NAMALWA (cell line): ENCODE measurements at places on chromosomes 1 and 21.

- DNase-seq = no peak
Observed at GRCh38 chr1:71028981-71029380, 18.6 kb downstream of the PTGER3 start.

GRCh38 chr1:166819974-166820373 lies 19.3 kb upstream of the POGK start:
- no peak for DNase-seq

GRCh38 chr1:214439352-214440119 lies 111.9 kb downstream of the PTPN14 start:
- peak; percentile 71 for DNase-seq

GRCh38 chr1:156667610-156667967 lies 9.6 kb downstream of the NES start:
- DNase-seq = no peak

GRCh38 chr1:11877074-11877473 lies 18.3 kb upstream of the NPPB start:
- no peak for DNase-seq

DNA sequence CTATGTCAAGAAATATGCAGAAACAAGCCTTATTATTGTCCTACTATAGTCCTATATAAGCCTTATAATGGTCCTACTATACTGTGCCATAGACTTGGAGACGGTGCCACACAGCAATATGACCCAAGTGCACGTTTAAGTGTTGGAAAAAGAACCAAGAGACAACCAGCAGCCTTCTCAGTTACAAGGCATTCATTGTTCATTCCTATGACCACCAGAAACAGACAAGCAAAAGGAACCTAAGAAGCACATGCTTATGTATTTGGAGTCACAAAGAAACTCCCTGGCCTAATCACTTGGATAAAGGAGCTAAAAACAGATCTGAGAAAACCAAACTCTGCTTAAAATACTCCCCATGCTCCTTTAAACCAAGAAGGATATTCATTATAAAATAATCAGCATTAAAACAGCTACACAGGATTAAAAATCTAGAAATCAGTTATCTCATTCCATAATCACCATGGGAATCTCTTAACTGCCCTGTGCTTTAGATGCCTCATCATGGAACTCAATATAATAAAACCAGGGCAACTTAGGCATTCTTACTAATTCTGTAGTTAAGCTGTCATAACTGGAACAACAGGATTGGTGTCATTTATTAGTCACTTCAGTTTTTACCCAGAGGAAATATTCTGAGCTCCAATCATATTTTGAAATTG lies 7.0 kb downstream of the COLGALT2 start:
- no peak for DNase-seq

DNA sequence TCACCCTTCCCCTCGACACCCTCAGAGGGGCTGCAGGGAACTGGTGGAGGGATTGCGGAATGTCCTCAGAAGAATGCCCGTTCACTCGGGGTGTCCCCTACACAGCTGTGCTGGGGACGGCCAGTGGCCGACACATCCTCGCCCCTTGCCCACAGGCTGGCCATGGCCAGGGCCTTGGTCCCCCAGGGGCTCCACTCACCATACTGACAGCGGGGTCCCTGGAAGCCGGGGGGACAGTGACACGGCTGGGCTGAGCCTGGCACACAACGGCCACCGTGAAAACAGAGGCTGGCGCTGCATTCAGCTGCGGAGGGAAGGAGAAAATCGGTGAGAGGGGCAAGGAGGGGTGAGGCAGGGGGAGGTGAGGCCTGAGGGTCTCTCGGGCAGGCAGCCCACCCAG lies 31.7 kb downstream of the MEGF6 start:
- no peak for DNase-seq

DNA sequence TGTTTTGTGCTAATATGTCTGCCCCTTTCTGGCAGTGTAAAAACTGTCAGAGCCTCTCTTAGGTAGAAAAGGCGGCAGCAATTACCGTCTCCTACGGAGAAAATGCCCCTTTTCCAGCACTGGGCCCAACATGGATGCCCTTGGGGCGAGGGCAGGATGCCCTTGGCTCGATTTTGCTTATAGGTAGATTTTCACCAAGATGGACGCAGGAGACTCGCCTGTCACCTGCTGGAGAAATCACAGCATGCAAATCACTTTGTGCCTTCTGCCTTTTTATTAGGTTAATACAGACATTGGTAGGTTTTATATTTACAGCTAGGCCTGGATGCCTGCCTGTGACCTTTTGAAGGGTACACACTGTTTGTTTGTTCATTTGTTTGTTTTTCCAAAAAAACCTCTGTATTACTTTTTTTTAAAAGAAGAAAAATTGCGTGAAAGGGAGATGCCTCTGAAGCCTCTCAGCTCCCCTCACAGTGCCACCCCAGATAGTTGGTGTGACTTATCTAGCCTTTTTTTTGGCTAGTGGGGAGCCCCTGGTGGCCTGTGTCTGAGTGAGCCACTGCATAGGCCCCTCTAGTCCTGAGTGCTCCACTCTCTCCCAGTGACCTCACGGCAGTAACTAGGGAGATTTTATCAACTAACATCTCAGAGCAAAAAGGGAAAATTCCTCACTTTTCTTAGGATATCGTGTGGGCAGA lies 2.5 kb downstream of the ATP1B1 start:
- DNase-seq = peak; percentile 45

- no peak for DNase-seq
Observed at GRCh38 chr1:185861630-185862029, 127.4 kb downstream of the HMCN1 start.

DNA sequence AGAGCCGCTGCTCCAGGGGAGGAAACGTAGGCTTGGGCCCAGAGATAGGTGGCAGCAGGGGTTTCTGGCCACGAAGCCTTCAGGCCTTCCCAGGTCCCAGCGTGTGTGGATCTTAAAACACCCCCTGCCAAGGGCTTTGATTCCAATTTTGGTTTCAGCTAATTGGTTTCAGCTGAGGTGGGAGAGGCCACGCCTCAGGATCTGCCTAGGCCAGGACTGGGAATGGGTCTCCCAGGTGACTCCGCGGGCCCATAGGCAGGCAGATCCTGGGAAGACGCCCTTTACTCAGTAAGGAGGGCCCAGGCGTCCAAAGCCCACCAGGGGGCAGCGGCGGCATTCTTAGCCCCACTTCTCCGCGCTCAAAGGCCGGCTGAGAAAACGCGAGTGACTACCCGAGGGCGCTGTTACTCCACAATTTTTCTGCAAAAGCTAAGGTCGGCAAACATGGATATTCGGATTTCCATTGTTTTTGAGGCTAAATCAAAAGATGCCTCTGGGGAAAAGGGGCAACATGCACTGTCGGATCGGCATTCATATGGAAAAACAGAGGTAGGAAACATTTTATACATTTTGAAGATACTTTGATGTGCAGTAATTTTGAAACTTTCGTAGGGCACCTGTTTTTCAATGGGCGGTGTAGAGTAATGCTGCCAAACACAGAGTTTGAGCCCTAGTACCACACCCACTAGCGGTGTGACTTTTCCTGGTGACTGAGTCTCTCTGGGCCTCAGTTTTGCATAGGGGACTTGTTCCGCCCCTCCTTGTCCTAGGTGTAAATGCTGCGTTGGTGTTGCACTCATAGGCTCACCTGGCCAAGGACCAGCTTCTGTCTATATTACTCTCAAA lies 31.8 kb upstream of the BCL10 start:
- DNase-seq = peak; percentile 81

DNA sequence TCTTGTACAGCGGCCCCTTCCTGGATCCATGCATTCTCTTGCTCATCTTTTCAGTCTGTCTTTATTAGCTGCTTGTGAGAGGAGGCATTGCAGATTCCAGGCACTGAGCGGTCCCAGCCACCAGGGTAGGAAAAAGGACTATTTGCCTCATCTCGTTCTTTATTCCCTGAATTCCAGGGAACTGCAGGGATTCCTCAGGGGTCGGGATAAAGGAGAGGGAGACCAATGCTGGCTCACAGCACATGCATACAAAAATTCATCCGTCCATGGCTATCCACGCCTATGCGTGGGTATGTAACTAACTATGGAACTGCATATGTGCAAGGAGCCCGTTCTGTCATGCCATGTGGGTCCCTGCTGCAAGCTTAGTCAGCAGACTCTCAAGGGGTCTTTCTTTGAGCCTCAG lies 879 bp upstream of the PLPPR5 start:
- no peak for DNase-seq

- no peak for DNase-seq
Observed at GRCh38 chr1:15709226-15709625, 25.1 kb downstream of the PLEKHM2 start.

DNA sequence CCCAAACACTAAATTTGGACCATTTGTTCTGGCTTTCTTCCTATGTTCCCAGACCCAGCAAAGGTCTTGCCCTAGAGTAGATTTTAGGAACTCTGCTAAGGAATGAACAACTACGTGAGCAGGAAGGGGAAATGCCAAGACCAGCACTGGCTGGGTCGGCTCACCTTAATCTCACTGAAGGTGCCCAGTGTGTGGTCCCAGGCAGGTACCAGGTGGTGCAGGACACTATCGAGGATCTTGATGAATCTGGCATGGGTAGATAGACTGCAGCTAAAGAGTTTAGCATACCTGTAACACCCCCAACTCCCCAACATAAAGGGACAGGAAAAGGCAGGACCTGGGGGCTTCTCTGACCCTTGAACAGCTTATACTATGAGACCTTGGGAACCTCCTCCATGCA lies 3.0 kb downstream of the HECTD3 start:
- DNase-seq = no peak
